ENCODE measurements at places on chromosomes 4 and X.
A peak's percentile ranks its signal among the peaks of the same experiment; 100 is the strongest.

DNA sequence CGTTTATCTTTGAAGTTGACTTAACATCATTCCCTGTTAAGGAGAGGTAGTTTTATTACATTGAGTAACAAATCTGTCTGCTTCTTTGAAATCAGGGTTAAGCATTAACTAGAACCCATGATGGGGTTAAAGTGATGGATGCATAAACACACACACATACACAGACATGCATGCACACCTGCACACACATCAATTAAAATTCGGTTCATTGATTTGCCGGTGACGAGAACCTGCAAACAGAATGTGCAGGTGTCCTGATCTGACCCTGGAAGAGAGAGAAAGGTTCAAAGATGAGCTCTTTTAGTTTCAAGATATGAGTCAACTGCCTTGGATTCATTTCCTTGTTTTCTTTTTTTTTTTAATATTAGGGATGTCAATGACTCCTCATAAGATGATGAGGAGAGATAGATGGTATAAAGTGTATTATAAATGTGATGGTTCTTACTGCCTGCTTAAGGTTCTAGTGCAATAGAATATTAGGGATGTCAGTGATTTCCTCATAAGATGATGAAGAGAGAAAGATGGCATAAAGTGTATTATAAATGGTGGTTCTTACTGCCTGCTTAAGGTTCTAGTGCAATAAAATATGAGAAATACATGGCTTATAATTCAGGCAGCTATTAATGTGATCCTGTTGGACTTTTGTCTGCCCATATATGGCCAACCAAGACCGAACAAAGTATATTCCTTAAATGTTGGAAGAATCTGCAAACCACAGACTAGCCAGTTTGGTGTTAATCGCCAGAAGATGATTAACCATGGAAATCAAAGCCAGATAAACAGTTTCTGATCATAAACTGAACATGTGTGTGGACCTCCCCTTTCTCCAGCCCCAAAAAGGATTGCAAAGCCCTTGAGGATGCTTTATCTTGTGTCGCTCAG lies 14.1 kb upstream of the CD99 start:
- DNase-seq, result no peak

- no peak for DNase-seq
Measured at GRCh38 chr4:187744911-187745310, 250.7 kb upstream of the ZFP42 start.

DNA sequence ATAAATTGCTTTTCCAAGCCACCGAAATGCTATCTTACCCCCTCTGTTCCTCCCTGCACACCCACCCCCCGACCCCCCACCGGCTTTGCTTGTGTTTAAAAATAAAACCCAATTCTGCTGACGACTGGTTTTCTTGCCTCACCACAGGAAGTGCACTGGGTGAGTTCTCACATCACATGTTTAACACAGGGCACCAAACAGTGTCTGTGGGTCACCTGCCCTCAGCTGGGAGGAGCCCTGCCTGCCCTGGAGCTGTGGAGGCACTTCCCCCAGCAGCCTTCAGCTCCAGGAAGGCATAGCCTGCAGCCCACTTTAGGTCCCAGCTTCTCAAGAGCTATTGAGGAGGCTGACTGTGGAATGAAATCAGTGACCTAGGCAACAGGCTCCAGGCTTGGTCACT lies 8.8 kb downstream of the TMEM255A start:
- DNase-seq, result peak; percentile 12

DNA sequence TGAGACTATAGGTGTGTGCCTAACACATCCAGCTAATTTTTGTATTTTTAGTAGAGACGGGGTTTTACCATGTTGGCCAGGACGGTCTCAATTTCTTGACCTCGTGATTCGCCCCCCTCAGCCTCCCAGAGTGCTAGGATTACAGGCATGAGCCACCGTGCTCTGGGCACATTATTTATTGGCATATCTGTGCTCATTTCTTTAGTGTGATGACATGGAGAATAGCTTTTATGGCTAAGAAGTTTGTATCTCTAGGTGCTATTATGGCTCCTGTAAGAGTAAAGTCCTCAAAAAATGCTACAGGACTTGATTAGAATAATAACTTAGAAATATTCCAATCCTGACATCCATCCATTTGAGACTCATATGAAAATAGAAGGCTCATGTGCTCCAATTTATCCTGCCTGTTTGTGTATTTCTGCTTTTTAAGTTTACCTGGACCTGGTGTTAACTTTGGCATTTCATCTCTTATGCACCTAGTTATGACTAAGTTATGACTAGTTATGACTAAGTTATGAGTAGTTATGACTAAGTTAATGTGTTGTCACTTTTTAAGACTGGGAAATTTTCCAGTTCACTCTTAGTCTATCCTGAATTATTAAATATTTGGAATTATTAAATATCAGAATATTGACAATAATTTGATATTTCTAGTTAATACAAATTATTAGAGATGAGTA lies 36.4 kb upstream of the UNC5C start:
- no peak for DNase-seq

- no peak for DNase-seq
Measured at GRCh38 chrX:78377186-78377585, 49.8 kb upstream of the CYSLTR1 start.

DNA sequence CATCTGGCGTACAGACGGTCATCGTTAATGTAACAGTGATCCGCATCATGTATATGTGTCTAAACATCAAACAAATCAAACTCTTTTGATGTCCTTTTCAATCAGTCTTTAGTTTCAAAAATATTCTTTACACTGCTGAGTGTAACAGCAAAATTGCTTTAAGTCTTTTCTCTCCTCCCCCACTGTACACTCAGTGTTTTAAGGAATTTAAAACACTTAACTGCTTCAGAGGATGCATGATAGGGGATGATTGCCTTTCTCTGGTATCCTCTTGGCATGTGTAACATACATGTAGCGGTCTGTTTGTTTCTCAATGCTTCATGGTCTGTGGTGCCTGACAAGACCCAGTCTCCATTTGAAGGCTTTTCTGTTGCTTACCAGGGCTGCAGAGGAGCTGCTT lies 41.6 kb downstream of the LIMCH1 start:
- DNase-seq, result no peak

DNA sequence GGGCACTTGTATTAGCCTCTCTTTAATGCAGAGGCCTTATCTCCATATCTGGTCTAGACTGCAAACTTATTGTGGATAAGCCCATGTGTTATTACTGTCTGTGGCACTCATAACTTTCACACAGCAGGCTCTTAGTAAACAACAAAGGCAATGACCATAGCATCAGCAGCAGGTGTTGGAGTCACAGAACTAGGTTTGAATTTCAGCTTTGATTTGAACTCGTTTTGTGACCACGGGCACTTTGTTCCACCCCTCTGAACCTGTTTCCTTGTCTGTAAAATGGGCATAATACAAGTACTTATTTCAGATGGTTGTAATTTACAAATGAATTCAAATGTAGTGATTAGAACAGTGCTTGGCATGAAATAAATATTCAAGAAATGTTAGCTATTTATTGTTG lies 121.8 kb upstream of the C1GALT1C1 start:
- DNase-seq, result no peak

- DNase-seq, result no peak
Measured at GRCh38 chr4:61511716-61512488, 311.8 kb downstream of the ADGRL3 start.

DNA sequence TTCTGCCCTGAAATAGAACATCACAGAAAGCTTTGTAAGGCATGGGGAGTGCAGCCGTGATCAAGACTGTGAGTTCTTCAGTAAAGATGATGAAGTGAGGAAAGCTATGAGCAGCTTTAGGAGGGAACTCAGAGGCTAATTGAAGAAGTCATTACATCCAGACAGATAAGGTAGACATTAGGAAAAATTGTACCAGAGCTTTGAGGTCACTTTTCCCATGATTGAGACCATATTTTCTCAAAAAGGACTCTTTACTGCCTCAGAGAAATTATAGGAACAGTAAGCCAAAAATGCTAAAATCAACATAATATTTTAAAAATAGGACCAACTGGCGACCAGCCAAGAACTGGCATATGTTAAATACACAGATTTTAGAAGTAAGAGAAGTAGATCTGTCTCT lies 11.2 kb downstream of the CHST7 start:
- DNase-seq, result no peak

- no peak for DNase-seq
Measured at GRCh38 chr4:20249333-20249732, 2.4 kb upstream of the SLIT2 start.

DNA sequence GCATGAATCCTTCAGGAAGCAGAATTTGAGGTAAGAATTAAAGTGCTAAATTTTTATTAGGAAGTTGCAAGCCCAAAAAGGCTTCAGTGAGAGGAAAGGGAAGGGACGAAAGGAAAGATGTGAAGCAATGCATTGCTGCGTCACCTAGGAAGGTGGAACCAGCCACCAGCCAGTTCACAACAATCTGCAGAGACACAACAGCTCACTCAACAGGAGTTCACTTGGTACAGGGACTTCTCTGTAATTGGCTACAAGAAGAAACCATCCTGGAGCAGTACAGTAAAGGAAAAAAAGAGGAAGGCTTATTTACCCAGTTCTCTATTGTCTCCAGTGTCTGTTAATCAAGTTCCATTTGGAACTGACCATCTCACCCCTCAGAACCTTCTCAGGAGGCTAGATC lies 157.6 kb downstream of the HNRNPD start:
- DNase-seq, result no peak

DNA sequence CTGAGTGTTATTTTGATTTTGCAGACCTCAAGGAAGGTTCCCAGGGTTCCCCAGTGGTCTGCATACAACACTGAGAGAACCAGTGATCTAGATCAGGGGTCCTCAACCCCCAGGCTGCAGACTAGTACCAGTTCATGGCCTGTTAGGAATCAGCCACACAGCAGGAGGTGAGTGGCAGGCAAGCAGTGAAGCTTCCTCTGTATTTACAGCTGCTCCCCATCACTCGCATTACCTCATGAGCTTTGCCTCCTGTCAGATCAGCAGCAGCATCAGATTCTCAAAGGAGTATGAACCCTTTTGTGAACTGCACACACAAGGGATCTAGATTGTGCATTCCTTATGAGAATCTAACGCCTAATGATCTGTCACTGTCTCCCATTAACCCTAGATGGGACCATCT lies 28.5 kb downstream of the EDNRA start:
- no peak for DNase-seq

DNA sequence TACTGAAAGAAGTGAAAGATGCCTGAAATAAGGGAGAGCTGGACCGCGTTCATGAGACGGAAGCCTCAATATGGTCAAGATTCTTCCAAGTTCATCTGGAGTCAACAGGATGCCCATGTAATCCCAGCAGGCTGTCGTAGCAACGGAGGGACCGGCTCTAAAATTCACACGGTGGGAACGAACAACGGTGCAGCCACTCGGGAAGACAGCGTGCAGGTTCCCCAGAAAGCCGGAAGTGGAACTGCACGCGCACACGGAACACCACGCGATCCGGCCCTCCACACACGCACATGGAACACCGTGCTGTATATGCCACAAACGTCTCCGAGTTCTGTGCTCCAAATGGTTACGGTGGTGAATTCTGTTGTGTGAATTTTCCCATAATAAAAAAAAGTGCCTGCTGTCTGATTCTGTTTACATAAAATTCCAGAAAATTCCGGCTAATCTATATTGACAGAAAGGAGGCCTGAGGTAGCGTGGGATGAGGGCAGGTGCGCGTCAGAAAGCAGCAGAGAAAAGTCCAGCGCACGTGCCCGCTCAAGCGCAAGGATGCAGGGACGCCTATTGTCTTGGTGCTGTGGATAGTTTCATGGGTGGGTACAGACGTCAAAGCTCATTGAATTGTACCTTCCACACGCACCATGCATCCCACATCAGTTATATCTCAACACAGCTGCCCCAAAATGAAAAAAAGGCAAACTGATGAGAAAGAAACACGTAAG lies 31.2 kb downstream of the PPP2R3B start:
- DNase-seq, result no peak

- DNase-seq, result no peak
Measured at GRCh38 chrX:110477593-110478228, 119.1 kb downstream of the RTL9 start.

GRCh38 chr4:153268295-153268694 lies 64.1 kb downstream of the TRIM2 start:
- no peak for DNase-seq

DNA sequence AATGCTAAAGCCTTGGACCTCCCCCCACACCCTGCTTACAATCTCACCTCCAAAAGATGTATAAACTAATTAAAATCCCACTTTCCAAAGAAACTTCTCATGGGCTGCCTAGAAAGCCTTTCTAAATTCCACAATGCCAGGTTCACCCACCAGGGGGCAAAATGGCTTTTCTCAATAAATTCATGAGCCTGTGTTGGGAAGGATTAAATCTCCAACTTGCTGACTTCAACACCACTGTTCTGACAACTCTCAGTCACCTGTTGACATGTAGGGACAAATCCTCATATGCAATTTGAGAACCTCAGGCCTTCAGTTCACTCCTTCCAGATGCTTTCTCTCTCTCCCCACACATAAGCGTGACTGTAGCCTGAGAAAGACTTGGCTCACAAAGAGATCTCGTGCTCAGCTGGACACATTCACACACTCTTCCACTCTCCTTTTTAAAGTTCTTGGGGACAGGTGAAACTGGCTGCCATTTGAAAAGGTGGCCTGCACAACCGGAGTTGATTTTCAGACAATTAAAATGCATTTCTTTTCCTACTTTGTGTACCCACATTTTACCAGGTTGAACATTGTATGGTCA lies 88.6 kb upstream of the PRPS2 start:
- no peak for DNase-seq

DNA sequence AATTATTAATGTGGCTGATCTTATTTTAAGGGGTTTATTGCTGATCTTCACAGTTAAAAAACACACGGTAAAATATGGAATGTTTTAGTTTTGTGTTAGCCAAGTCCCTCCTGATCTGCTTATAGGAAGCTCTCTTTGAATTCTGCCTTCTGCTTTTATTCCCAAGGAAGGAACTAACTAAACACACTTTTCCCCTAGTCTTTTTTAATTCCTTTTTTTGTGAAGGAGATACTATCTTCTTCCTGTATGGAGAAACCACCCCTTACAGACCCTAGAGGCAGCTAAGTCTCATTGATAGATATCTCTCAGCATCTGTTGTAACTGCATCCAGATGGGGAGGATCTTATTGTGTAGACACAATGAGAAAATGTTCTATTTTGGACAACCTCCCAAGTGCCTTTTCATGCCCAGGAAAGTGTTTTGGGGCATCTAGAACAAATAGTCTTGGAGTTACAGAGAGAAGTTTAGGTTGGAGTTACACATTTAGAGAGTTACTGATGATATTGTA lies 64.4 kb downstream of the AFF1 start:
- no peak for DNase-seq

DNA sequence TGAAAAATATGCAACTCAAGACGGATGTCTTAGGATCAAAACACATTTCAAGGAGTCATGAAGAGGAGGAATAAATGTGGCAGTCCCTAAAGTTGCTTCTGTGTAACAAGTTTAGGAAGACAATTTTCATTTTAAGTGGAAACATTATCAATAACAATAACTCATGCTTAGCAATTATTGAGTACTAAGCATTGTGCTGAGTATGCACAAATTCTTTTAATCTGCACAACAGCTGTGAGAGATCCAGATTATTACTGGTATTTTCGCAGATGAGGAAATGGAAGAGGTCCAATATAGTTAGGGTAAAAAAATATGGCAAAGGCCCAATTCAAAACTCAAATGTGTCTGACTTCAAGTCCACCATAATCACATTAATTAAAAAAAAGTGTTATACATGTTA lies 2.9 kb upstream of the TEX13B start:
- DNase-seq, result no peak

GRCh38 chr4:14853176-14853943 lies 148.9 kb upstream of the CPEB2 start:
- no peak for DNase-seq
